ENCODE measurements at places on chromosomes 16 and 17. TPM values are rescaled to one million over a fixed set of nuclear protein-coding genes. Genes with fewer than 3 reads are reported as not detected.

FOXF1 gene
- total RNA-seq: 12.3 TPM

C17orf50 gene
- total RNA-seq: not detected

SMARCE1 gene
- 68.5 TPM for total RNA-seq

KRTAP9-8 gene
- total RNA-seq: not detected

TOX3 gene
- 0.31 TPM for total RNA-seq

LGALS9B gene
- total RNA-seq: not detected

PRR15L gene
- total RNA-seq: not detected

NRN1L gene
- not detected for total RNA-seq

SULT1A4 gene
- 2.5 TPM for total RNA-seq

C16orf96 gene
- total RNA-seq: not detected

MGAT5B gene
- 5.3 TPM for total RNA-seq

KIF19 gene
- total RNA-seq: not detected

RRAD gene
- 0.12 TPM for total RNA-seq

ZNF232 gene
- 8.5 TPM for total RNA-seq

PDXDC1 gene
- 32.8 TPM for total RNA-seq

LCMT1 gene
- total RNA-seq: 32.1 TPM

SPATA32 gene
- total RNA-seq: 0.21 TPM

NUPR1 gene
- total RNA-seq: 52.0 TPM

CRISPLD2 gene
- 10.3 TPM for total RNA-seq

CFAP97D1 gene
- not detected for total RNA-seq

KCNJ16 gene
- not detected for total RNA-seq

MYO15B gene
- 0.02 TPM for total RNA-seq

PRRT2 gene
- total RNA-seq: 1.0 TPM

CRHR1 gene
- total RNA-seq: 1.2 TPM

LAT gene
- total RNA-seq: 0.50 TPM

IRX3 gene
- total RNA-seq: 0.64 TPM

VWA3A gene
- not detected for total RNA-seq

ITGB4 gene
- 0.35 TPM for total RNA-seq

KIF2B gene
- total RNA-seq: not detected

TMEM238L gene
- not detected for total RNA-seq

CMTM2 gene
- total RNA-seq: not detected

PRSS27 gene
- 0.02 TPM for total RNA-seq

SDR42E2 gene
- not detected for total RNA-seq

CES5A gene
- total RNA-seq: not detected

ZNF287 gene
- 9.9 TPM for total RNA-seq
